Heart left ventricle (tissue), 16 donors: ENCODE measurements at places on chromosomes 7 and 10. TPM values are rescaled to one million over a fixed set of nuclear protein-coding genes. Genes with fewer than 3 reads are reported as not detected.
A peak's percentile ranks its signal among the peaks of the same experiment; 100 is the strongest.

DNA sequence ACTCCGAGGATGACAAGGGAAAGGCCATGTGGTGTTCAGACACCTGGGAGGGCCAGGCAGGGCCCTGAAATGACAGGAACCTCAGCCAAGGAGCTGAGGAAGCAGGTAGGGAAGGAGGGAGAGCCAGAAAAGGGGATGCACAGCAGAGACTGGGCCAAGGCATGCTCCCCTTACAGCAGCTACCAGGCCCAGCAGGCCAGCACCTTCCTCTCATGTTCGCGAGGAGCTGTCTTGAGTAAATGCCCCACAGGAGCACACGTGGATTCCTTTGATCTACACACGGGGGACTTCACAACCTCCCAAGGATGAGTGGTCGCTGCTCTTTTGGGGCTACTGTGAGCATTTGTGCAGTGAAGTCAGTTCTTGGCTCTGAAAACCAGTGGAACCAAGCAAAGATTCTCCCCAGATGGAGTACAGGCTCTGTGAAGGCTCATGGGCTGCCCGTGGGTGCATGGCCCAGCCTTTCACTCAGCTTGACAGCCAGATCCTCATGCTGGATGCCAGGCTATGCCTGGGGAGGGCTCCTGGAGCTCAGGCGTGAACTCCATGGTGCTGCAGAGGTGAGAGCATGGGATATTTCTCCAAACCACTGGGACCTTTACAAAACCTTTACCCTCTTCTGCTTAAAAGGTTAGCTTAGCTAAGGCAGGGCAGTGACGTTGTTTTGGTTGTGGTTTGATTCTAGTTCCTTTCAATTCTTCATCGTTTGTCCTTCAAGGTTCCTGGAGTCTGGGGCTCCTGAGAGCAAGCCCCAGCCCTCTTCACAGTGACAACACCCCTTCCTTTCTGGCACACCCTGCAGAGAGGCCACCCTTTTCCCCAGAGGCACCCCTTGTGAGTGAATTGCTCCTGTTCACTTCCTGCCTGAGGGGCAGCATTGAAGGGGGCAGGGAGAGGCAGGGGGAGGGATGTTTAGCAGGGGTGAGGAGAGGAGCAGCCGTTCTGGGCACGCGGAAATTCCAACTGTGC, 74.2 kb upstream of the ZPBP start:
- no peak for DNase-seq

GRCh38 chr10:120584786-120585185, 127.8 kb downstream of the PLPP4 start:
- no peak for DNase-seq

- peak; percentile 20 for DNase-seq
Observed at GRCh38 chr10:124590216-124591122, 128.8 kb downstream of the LHPP start.

The OR13A1 gene
- total RNA-seq = 0.16 TPM

GRCh38 chr7:143318661-143319060, 2.8 kb downstream of the CLCN1 start:
- DNase-seq = no peak

The LEP gene
- 0.21 TPM for total RNA-seq

The PLAC9 gene
- 25.1 TPM for total RNA-seq

DNA sequence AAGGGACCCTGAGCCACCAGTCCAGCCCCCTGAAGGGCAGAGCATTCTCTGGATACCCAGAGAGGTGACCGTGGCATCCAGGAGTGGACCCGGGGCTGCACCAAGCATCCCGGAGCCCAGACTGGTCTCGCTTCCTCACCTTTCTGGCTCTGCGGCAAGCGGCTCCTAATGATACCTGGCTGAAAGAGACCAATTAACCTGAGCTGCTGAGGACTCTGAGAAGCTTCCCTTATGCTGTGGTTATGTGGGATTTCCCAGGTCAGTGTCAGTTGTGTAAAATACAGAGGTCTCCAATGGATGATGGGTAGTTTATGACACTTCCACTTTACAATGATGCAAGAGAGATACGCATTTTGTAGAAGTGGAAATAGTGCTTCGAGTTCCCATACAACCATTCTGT, 51.5 kb downstream of the PFKFB3 start:
- DNase-seq = no peak

DNA sequence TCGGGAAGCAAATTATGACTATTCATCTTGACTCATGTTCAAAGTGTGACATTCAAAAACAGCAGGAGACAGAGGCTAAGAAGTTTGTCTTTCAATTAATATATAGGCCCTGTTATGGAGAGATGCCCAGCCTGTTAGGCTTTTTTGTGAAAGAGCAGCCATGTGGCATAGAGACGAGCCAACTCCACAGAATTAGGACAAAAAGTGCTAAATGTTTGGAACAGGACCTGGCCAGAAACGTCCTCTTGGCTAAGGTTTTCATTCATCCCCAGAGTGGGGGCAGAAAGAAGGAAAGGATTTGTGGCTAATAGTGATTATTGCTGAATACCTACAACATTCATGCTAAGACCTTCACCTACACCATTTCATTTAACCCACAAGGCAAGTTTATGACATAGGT, 324.7 kb upstream of the NPVF start:
- DNase-seq = no peak

The TMEM229A gene
- not detected for total RNA-seq

DNA sequence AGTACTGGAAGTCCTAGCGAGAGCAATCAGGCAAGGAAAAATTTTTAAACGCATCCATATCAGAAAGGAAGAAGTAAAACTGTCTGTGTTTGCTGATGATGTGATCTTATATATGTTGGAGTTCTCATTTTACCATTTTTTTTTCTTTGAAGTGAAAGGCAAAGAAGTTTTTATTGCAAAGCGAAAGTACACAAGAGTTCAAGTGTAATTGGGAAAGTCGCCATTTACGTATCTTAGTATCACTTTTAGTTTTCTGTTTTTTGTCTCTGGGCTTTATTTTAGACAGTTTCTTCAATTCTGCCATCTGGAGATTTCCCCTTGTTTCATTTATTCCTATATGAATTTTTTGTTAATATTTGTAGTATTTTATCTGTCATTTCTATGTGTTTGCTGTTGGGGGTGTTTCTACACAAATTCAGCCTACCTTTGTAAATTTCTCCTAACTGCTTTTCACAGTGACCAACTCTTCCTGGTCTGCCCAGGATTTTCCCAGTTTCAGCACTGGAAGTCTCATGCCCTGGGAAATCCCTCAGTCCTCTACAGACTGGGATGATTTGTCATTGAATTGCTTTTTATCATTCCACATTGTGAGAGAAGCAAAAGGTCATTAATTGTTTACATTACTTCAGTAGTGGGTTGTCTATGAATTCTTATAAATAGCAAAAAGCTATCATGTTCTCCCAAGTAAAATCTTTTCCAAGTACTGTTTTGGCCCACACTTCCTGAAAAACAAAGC, 23.2 kb downstream of the BET1 start:
- DNase-seq = no peak
